Hippocampal formation (tissue), 2 donors: ENCODE measurements at places on chromosomes 16 and 17.

- peak; percentile 58 for DNase-seq
Observed at GRCh38 chr17:71976011-71976649, 144.7 kb upstream of the SOX9 start.

- peak; percentile 17 for DNase-seq
Observed at GRCh38 chr17:75036643-75037268, 10.0 kb downstream of the ATP5PD start.

DNA sequence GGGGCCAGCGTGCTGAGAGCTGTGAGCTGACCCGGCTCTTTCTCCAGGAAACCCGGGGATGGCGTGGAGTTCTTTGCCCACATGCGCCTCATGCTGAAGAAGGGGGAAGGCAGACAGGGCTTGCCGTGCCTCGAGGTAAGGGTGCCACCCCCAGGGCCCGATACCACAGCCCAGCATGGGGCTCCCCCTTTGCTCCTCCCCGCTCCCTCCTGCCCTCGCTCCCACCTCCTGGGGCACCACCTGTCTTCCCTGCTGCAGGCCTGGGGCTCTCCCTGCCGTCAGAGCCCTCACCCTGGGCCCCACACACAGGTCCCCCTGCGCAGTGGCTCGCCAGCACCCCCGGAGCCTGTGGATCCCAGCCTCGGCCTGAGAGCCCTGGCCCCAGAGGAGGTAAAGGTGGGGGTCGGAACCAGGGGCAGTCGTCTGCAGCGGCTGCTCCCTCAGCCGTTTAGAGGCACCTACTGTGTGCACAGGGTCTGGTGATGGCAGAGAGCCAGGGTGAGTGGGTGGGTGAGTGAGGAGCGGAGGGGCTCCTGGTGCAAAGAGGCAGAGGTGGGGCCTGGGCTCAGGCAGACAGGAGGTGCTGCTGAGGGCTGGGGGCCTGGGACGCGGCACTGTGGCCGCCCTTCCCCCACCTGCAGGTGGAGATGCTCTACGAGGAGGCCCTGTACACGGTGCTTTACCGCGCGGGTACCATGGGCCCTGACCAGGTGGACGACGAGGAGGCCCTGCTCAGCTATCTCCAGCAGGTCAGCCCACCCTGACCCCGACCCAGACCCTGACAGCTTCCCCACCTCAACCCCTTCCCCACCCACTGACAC is 5.6 kb downstream of the BAIAP3 start:
- no peak for DNase-seq

DNA sequence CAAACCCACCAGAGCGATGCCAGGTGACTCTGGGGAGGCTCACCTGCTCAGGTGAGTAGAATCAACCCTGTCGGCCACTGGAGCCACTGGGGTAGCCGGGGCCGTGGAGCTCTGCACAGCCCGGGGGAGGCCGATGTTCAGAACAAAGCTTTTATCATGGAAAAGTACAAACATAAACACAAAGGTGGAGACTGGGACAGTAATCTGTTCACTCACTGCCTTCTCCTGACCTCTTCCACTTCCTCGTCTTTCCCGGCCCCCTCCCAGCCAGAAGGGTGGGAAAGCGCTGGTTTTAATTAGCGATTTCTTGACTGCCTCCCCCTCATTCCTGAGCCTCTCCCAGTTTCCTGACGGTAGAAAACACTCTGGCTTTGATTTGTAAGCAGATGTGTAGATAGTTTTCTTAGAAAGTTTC is 9.8 kb upstream of the TEX19 start:
- no peak for DNase-seq

DNA sequence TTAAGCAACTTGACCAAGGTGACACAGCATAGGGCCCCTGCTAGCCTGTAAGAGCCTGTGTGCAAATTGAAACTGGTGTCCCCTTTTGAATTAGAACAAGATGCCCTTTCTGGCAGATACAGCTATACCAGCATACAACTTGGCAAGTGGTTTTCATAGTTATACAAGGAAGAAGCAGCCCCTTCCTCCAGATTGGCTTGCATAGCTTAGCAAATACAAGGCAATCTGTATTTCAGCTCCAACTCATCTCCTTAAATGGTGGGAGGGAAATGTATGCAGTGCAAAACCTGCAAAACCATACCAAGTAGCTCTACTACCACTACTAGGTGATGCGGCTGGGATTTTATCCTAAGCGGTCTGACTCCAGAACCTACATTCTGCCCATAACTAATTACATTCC is 427.1 kb downstream of the HAPSTR1 start:
- no peak for DNase-seq

- DNase-seq = no peak
Observed at GRCh38 chr16:24671455-24671954, 57.9 kb upstream of the TNRC6A start.

- DNase-seq = no peak
Observed at GRCh38 chr16:53991754-53992378, 287.9 kb downstream of the FTO start.

DNA sequence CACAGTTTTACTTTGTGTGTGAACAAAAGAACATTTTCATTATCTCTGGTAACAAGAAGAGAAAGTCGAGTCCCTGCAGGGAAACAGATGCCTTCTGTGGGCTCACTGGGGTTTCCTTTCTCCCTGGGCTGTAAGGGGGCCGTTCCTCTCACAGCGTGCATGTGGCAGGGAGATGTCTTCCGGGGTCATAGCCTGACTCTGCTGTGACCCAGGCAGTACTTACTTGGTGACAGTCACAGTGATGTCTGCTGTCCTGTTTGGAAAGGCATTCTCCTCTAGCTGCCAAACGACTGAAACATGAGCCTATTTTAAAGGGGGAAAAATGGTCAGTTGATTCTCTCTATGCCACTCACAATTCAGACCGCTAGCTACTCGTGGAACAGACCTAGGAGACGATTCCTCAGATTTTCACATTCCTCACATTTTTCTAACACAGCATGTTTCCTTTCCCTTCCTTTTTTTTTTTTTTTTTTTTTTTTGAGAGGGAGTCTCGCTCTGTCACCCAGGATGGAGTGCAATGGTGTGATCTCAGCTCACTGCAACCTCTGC is 7.3 kb downstream of the HASPIN start:
- no peak for DNase-seq

- DNase-seq = no peak
Observed at GRCh38 chr17:21191698-21192097, 22.3 kb downstream of the TMEM11 start.

DNA sequence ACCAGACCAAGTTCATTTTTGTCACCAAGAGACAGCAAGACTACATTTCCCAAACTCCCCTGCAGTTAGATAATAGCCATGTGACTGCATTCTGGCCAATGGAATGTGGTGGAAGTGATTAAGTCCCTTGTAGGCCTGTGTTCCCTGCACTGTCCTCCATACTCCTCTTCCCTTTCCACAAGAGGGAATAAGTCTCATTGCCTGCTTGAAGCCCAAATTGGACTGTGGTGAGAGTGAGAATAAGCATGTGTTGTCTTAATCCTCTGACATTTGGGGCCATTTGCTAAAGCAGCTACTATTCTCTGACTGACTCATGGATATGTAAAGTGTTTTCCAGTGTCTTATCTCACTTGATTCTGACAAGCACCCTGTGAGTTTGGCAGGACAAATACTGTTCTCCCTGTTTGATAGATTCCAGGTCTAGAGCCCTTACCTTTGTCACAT is 20.7 kb downstream of the PIK3R6 start:
- DNase-seq = no peak

DNA sequence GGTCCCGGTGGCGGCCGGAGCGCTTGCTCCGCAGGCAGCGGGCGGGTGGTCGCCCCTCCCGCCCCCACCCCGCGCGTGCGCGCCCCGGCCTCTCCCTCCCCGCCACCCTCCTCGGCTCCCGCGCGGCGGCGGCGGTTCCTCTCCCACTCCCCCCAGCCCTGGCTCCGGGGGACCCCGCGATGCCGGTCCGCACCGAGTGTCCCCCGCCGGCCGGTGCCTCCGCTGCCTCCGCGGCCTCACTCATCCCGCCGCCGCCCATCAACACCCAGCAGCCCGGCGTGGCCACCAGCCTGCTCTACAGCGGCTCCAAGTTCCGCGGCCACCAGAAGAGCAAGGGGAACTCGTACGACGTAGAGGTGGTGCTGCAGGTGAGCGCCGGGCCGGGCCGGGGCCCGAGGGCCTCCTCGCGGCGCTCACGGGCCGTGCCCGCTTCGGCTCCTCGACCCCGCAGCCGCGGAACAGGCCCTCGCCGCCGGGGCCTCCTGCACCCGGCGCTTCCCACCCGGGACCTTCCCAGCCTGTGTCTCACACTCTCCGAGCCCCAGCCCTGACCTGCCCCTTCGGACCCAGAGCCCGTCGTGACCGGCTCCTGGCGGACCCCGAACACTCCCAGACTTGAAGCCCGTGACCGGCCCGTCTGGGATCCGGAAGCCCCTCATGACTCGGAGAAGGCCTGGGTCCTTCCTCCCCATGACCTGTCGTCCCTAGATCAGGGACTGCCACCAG is 490 bp downstream of the GID4 start:
- DNase-seq = no peak

DNA sequence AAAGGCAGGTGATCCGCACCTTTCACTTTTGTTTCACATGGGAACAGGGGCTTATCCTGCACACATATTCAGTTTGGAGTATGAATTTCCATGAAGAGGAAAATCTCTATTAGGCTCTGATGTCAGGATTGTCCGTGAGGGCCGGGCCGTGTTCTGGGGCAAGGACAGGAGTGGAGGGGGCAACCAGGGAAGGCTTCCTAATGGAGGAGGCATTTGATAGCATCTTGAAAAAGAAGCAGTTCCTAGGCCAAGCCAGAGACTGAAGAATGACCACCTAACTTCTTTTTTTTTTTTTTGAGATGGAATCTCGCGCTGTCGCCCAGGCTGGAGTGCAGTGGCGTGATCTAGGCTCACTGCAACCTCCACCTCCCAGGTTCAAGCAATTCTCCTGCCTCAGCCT is 174.2 kb downstream of the SEC14L1 start:
- DNase-seq = no peak
